ENCODE measurements at places on chromosomes 6 and 20.

DNA sequence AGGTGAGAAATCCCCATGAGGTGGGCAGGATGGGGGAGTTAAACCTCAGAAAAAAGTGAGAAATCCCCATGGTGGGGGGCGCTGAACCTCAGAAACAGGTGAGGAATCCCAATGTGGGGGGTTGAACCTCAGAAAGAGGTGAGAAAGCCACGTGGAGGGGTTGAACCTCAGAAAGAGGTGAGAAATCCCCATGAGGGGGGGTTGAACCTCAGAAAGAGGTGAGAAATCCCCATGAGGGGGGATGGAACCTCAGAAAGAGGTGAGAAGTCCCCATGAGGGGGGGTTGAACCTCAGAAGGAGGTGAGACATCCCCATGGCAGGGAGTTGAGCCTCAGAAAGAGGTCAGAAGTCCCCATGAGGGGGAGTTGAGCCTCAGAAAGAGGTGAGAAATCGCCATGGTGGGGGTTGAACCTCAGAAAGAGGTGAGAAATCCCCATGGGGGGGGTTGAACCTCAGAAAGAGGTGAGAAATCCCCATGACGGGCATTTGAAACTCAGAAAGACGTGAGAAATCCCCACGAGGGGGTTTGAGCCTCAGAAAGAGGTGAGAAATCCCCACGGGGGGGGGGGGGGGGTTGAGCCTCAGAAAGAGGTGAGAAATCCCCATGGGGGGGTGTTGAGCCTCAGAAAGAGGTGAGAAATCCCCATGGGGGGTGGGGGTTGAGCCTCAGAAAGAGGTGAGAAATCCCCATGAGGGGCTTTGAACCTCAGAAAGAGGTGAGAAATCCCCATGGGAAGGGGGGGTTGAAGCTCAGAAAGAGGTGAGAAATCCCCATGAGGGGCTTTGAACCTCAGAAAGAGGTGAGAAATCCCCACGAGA, 14.3 kb upstream of the GOPC start:
- DNase-seq, result no peak

GRCh38 chr6:72784071-72784470, 162.2 kb downstream of the KCNQ5 start:
- no peak for DNase-seq

DNA sequence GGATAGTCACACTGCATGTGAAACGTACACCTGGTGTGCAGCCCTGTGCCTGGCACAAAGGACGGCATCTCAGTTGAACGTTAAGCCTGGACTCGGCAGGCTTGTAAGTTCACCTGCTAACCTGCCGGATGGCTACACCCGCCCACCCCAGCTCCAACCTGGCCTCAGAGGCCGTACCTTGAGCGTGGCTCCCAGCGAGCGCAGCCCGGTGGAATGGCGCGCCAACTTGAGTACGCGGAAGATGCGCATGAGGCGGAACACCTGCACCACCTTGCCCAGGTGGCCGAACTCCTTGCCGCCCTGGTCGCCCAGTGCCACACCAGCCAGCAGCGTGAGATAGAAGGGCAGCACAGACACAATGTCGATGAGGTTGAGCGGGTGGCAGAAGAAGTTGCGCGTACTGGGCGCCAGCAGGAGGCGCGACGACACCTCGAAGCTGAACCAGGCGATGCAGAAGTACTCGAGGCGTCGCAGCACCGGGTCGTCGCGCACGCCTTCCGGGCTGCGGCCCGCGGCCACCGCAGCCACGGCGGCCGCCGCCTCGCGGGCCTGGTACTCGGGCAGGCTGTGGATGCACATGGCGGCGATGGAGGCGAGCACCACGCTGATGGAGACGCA, 3.3 kb downstream of the KCNS1 start:
- peak; percentile 85 for DNase-seq

DNA sequence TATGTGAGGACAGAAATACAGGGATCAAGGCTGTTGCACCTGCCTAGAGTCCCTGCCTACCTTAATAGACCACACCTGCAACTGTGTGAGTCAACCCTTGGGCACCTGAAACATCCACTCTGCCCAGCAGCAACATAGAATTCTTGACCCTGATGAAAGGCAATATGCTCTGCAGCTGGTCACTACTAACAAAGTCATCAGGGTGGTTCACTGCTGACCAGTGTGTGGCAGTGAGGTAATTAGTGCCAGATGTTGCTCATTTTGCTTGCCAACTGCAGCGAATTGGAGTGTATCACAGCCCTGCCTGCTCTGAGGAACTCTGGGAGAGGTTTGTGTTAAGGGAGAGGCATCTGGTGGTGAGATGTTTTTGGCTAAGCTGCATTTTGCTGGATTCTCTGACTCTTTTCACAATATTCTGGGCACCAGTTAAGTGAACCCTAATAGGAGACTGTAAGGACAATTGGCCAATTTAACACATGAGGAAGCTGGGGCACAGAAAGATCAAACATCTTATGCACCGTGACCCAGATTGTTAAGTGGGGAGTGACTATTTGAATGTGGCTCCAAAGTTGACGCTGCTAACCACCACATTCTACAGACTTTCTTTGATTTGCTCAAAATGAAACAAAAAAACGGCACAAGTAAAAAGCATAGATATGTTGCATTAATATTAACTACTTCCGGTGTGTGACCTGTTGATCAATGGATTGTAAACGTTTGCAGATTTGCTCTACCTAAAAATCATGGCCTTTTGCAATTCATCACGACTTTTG, 61.9 kb upstream of the OPRM1 start:
- DNase-seq, result no peak

GRCh38 chr6:115914098-115914497, 146.6 kb downstream of the FRK start:
- DNase-seq, result no peak

GRCh38 chr6:138161088-138161337, 726 bp upstream of the ARFGEF3 start:
- DNase-seq, result no peak

- DNase-seq, result no peak
Measured at GRCh38 chr6:122969999-122970533, 26.0 kb upstream of the CLVS2 start.

DNA sequence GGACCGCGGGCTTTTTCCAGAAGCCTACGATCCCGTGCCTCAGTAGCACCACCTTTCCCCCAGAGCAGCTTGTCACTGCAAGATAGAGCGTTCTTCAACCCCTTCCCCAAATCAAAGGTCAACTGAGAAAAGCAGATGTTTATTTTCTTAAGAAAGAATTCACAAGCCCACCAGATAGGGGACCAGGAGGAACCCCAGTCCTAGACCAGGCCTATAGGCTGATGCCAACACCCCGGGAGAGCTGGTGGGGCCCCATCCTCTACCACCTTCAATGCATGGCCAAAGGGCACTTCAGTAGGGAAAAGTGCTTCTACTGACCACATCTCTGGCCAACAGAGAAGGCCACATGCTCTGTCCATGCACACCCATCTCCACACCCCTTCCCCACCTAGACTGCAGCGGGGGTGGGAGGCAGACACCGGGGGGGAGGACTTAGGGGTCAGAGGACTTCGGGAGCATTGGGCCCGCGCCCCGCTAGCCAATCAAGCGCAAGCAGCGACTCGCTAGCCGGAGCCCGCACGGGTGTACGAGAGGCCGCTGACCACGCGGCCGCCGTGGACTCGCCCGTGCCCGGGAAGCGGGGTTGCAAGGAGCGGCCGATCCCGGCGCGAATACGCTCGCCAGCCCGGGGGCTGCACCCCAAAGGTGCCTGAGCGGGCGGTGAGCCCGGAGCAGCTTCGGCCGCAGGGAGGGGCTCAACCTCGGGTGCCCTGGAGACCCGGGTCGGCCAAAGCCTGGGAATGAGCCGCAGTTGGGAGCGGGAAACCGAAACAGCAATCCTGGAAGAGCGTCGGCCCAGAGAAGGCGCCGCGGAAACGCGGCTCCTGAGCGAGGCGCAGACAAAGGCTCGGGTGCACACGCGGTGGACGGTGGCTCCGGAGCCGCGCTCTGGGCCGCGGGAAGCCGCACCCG, 2.8 kb downstream of the PDE10A start:
- DNase-seq, result no peak
